ENCODE measurements at places on chromosomes 1 and 21.

GRCh38 chr21:25742900-25743299 lies 8.1 kb downstream of the GABPA start:
- no peak for DNase-seq

GRCh38 chr1:59265622-59266021 lies 31.3 kb upstream of the FGGY start:
- no peak for DNase-seq

GRCh38 chr21:43191971-43192370 lies 23.2 kb downstream of the CRYAA start:
- DNase-seq = no peak

DNA sequence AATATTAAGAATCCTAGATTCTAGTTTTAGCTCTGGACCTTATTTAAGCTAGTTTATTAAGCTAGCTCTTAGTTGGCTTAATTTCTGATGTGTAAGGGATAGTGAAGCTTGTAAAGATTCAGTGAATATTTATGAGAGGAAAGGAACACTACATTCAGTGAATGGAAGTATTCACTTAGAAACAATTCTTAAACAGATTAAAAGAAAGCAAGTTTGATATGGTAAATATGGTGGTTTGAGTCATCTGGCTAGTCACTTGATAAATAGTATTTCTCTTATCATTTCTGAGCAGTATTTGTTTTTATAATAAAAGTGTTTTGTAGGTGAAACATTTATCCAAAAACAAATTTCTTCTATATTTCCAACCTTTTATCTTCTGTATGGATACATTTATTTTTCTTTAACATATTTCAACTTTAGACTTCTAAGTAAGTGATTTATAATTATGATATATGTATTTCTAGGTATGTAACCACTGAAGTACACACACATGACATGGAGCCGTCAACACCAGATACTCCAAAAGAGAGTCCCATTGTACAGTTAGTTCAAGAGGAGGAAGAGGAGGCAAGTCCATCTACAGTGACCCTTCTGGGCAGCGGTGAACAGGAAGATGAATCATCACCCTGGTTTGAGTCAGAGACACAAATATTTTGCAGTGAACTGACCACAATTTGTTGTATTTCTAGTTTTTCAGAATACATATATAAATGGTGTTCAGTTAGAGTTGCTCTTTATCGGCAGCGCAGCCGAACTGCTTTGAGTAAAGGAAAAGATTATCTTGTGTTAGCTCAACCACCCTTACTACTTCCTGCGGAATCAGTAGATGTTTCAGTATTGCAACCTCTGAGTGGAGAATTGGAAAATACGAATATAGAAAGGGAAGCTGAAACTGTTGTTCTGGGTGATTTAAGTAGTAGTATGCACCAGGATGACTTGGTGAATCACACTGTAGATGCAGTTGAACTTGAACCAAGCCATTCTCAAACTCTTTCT lies 55.6 kb downstream of the SUCO start:
- peak; percentile 56 for DNase-seq

DNA sequence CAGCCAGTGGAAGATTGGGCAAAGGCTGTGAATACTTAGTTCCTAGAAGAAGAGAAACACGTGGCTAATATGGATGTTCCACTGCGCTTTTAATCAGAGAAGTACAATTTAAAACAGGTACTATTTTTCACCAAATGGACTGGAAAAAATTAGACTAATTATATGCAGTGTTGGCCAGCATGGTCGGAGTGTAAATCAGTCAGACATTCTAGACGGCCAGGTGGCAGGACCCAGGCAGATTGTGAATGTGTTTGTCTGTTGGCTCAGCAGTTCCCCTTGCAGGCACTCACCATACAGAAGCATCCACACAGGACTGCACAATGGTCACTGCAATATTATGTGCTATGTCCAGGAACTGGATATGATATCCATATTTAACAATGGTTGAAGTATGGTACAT lies 23.9 kb upstream of the SLC25A34 start:
- DNase-seq = no peak

DNA sequence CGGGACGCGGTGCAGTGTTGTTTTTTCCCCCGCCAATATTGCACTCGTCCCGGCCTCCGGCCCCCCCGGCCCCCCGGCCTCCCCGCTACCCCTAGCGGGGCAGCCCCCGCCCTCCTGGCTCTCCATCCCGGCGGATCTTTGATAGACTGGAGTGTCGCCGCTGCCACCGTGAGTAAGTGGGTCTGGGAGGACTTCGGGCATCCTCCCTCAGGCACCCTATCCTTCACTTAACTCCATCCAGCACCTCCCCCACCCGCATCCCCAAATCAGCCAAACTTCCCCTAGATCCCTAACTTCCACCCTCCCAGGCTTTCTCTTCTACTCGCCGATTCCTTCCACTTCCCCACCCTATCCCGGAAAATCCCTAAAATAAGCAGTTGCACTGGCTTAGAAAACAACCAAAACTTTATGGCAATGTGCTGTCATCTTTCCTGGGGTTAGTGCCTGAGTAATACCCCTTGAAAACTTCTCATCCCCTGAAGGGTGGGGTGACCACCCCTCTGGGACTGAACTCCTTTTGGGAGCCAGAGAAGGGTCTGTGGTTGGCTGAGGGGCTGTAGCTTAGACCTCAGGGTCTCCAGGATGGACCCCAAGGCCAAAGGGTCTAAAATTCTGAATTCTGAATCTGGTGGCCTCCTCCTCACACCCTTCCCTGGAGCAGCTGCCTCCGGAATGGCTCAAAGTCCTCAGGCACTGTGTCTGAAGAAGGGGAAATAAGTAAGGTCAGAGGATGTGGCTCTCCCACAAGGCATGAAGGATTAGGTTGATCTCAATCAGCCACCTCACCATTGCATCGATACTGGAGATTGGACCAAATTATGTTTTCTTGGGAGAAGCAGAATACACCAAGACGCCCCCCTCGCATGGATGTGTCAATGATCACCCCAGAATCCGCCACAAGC lies 12.2 kb downstream of the THBS3 start:
- DNase-seq = peak; percentile 42

GRCh38 chr1:184743062-184743756 lies 11.4 kb downstream of the EDEM3 start:
- no peak for DNase-seq

DNA sequence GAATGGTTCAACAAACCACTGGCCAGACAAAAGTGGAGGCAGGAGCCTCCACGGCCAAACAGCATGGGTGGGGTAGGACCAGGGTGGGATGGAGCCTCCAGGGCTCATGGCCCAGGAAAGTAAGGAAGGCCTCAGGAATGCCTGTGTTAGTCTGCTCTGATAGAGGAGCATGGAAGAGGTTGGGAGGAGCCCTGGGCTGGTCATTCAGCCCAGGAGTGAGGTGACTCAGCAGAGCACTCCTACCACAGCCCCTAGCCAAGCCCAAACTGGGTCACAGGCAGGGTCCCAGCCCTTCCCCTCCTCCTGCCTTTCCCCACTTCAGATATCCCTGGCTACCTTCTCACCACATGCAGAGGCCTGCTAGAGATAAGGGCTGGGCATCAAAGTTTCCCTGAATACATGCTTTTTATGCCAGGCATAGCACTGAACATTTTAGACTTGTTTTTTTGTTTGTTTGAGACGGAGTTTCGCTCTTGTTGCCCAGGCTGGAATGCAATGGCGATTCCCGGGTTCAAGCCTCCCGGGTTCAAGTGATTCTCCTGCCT lies 3.1 kb upstream of the SHISA4 start:
- DNase-seq = peak; percentile 82

GRCh38 chr1:3926956-3927355 lies 26.9 kb upstream of the C1orf174 start:
- DNase-seq = no peak

DNA sequence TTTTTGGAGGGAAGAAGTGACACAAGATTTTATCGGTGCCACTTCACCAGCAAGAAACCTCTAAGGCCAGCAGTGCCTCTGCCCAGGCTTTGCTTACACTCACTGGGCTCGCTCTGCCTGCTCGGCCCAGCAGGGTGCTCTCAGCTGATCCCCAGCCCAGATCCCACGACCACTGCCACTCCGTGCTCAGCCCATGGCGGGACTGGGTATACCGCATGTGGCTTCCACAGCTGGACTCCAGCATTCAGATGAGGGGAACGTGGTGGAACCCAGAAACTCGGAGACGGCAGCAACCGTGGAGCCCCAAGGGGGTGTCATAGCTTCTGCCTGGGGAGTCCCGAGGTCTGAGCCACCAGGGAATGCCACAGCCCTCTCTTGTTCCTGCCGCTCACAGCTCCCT lies 12.9 kb downstream of the USP25 start:
- no peak for DNase-seq

DNA sequence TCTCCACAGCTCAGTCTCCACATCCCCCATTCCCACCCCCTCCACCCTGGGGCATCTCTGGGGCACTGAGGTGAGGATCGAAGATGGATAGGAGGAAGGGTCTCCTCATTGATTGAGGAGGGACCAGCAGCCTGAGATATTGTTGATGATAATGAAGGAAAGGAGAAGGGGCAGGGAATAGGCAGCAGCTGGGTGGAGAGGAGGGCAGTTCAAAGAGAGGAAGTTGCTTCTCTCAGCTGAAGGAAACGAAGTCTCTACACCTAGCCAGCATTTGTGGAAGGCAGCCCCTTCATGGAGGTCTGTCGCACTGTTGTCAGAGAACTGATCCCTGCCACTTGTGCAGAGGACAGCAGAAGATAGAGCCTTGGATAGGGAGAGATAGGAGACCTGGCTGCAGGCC lies 5.7 kb downstream of the KNCN start:
- no peak for DNase-seq

GRCh38 chr1:192604979-192605620 lies 29.5 kb downstream of the RGS1 start:
- DNase-seq = no peak

- no peak for DNase-seq
Observed at GRCh38 chr1:31679676-31680230, 24.1 kb downstream of the COL16A1 start.

Measured in GM03348 (cell line).